ENCODE measurements at places on chromosomes 16 and 17.
A peak's percentile ranks its signal among the peaks of the same experiment; 100 is the strongest.

- DNase-seq: no peak
These were observed 26.2 kb upstream of the KIFC3 start for GRCh38 chr16:57828272-57829161.

DNA sequence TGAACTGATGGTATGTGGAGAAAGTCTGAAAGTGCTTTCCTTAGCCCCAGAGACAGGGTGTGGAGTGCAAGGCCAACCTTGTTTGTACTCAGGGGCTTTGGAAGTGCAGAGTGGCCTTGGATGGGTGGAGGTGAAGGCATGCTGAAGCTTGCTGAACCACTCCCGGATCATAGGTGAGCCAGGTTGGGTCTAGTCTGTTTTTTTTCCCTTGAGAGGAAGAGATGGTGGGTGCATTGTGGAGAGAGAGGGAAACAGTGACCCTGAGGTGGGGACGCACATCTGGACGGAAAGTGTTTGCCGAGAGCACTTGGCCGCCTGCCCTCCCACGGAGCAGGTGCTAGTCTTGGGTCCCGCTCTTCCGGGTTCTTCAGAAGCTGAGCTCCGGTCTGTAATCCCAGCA, 12.5 kb downstream of the ABAT start:
- no peak for DNase-seq

DNA sequence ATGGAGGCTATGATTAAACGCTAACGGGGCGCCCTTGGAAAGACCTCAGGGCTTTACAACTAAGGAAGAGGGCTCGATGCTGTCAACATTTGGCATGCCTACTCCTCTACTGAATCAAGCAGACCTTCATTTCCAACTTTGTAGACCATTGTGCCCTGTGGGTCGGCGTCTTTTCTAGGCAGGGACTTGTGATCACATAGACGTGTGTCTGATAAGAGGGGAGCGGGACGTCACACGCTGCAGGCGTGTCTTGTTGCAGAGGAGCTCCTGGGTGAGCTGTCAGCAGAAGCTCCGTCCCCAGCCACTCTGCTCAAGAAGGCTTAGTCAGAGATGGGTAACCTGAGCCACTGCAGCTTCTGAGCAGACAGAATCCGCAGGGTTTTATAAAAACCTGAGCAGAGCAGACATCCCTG, 2.8 kb downstream of the MAPK8IP3 start:
- no peak for DNase-seq

DNA sequence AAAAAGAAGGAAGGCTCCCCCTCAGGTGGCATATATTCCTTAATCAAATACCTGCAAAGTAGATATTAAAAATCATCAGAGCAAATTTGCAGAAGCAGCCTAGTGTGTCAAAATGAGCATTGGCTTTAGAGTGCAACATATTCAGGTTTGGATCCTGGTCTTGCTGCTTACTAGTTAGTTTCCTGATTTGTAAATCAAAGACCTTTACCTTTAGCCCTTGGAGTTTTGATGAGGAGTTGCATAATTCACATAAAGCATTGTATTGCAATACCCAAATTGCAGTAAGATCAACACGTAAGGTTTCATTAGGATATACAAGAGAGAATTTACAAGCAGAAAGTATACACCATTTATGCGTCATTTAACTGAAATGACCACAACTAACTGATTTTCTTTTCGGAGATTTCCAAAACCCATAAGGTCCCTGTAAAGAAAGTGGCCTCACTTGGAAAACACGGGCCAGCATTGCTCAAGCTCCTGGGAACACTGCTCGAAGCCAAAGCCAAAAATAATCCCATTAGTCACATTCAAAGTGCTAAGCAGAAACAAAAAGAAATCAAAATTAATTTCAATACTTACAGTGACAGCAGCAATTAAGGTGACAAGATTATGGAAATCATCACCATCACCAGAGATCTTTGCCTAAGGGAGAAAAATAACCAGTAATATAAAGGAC, 415.9 kb upstream of the ERCC4 start:
- DNase-seq: no peak

DNA sequence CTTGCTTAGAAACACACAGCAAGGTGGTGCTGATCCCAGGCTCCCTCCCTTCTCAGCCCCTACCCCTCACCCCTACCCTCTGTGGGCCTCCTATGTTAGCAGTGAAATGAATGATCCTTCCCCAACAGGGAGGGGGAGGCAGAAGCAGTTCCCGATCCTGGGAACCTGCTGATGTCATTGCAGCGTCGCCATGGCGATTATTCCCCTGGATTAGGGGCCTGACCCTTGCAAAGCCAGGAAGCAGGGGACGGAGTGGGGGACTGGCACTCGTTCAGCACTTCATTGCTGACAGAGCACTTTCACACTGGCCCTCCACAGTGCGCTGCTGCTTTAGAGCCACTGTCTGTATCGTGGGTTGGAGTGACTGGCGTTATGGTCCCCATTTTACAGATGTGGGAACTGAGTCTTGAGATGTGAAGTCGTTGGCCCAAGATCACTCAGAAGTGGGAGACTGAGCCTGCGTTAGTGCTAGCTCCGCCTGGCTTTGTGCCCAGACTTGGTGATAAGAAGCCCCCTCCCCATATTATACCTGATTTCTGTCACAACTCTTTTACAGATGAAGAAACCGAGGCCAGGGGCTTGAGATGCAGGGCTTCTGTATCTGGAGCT, 26.6 kb downstream of the LASP1 start:
- no peak for DNase-seq

- DNase-seq: peak; percentile 3
These were observed 117.4 kb downstream of the IRF8 start for GRCh38 chr16:86016201-86016965.

DNA sequence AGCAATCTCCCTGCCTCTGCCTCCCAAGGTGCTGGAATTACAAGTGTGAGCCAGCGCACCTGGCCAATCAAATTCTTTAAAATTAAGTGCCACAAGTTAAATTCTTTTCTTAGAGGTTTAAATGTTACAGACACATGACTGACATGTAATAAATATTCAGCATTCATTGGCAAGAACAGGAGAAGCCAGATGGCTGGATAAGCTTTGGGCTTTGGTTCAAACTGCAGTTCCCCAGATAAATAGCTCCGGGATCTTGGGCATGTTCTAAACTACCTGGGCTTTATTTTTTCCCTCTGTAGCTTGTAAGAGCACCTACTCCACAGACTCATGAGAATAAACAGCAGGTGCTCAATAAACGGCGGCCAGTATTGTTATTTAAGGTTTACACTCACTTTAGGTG, 34.1 kb downstream of the ABAT start:
- DNase-seq: no peak

- DNase-seq: no peak
These were observed 68.0 kb downstream of the CBLN1 start for GRCh38 chr16:49213594-49213993.

GRCh38 chr16:22379656-22380055, 5.2 kb upstream of the CDR2 start:
- DNase-seq: no peak

DNA sequence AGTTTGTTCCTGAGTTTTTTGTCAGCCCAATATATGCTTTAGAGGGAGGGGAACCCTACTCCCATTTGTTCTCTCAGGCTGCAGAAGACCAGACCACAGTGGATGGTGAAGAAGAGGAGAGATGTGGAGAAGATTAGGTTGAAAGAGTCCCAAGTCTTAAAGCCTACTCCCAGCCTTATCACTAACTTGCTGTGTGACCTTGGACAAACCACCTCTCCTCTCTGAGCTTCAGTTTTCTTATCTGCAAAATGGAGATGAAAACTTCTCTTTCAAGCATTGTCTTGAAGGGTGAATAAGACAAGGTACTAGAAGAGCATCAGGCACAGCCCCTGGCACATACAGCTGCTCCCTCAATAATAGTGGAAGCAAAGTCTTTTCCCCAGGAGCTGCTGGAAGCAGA, 15.1 kb upstream of the LHX1 start:
- no peak for DNase-seq

- no peak for DNase-seq
These were observed 11.9 kb downstream of the PLXDC1 start for GRCh38 chr17:39139561-39139960.

GRCh38 chr16:70254180-70254964, 2.6 kb upstream of the EXOSC6 start:
- no peak for DNase-seq

DNA sequence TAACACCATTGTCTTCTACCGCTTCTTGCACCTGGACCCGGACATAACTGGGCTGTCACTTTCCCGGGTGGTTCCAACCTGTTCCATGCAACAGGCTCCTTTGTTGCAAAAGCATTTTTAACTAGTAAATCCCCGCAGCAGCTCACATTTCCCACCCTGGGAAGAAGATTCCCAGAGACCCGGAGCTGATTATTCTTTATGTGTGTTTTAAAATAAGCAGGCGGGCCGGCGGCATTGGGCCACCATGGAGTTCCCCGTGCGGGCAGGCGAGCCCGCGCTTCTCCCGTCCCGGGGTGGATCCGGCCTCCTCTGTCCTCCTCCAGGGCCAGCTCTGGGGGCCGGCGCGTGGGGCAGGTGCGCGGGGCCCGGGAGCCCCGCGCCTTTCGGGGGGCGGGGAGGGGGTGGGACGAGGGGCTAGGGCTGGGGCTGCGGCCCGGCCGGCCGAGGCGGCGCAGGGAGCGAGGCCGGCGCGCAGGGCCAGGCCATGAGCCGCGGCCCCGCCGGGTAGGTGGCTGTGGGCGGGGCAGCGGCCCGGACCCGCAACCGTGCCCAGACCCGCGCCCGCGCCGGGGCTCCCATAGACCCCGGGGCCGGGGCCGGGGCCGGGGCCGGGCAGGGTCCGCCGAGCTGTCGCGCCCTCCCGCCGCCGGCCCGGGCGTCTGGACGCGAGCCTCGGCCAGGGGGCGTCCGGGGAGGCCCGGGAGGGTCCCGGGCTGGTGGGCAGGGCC, 1.7 kb downstream of the CRAMP1 start:
- no peak for DNase-seq
